Right hindlimb (tissue), 1 donor: ENCODE measurements at places on chromosomes 5 and 9.

- DNase-seq: peak; percentile 50
Measured at GRCh38 chr5:139646912-139647505, 1.1 kb upstream of the CXXC5 start.

GRCh38 chr9:92138157-92138959 lies 23.1 kb upstream of the SPTLC1 start:
- DNase-seq: peak; percentile 73

- DNase-seq: peak; percentile 17
Measured at GRCh38 chr5:1510631-1511030, 13.1 kb downstream of the LPCAT1 start.

- DNase-seq: no peak
Measured at GRCh38 chr5:133149345-133149744, 97.5 kb downstream of the HSPA4 start.

DNA sequence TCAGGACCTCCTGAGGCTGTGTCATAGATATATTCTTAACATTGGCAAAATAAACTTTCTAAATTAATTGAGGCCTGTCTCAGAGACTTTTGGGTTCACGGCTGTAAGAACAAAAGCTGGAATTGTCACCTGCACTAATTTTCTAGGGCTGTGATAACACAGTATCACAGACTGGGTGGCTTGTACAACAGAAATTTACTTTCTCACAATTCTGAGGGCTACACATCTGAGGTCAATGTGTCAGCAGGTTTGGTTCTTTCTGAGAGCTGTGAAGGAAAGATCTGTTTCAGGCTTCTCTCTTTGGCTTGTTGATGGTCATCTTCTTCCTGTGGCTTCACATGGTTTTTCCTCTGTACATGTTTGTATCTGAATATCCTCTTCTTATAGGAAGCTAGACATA lies 29.2 kb upstream of the NFIL3 start:
- DNase-seq: no peak

GRCh38 chr9:96498796-96499195 lies 48.8 kb downstream of the HABP4 start:
- DNase-seq: no peak

- no peak for DNase-seq
Measured at GRCh38 chr5:89582768-89583339, 699.9 kb upstream of the MEF2C start.

GRCh38 chr5:75831561-75831960 lies 114.3 kb upstream of the POC5 start:
- no peak for DNase-seq

GRCh38 chr9:98702835-98703380 lies 5.8 kb downstream of the GABBR2 start:
- DNase-seq: no peak

DNA sequence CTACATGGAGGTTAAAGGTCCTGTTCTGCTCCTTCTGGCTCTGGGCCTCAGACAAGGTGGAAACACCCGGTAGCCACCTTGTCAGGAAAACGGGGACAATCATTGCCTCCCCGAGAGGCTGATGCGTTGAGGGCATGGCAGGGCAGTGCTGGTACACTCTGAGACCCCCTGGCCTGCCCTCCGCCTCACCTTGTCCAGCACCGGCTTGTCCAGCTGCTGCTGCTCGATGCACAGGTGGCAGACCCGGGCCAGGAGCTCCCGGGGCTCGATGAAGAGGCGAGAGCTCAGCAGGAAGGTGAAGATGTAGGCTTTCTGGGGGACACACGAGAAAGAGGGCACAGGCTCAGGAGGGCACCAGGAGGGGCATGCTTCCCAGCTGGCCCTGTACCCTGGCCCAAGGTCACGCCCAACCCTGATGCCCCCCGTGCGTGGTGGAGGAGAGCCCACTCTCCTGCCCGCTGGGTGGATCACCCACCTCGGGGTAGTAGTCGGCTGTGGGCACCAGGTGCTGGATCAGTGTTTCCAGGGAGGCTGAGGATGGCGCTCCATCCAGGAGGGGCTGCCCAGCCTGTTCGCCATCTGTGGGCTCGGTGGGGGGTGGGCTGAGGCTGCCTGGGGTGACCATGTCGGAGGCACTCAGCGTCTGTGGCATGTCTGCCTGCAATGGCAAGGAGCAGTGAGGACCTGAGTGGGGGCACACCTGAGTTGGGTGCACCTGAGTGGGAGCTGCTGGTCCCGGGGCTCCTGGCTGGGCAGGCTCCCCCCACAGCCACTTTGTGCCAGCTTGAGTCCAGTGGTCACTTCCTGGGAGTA lies 66.0 kb upstream of the RNF130 start:
- DNase-seq: no peak

DNA sequence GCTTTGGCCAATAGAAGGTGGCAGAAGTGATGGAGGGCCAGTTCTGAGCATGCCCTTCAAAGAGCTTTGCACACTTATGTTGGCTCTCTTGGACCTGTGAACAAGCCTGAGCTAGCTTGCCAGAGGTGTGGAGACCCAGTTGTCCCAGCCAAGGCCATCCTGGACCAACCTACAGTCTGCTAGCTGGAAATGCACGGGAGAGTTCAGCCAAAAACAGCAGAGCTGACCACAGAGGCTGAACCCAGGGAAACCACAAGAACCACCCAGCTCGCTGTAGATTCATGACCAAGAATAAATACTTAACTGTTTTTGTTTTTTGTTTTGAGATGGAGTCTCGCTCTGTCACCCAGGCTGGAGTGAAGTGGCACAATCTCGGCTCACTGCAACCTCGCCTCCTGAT lies 65.4 kb upstream of the HAND1 start:
- no peak for DNase-seq

DNA sequence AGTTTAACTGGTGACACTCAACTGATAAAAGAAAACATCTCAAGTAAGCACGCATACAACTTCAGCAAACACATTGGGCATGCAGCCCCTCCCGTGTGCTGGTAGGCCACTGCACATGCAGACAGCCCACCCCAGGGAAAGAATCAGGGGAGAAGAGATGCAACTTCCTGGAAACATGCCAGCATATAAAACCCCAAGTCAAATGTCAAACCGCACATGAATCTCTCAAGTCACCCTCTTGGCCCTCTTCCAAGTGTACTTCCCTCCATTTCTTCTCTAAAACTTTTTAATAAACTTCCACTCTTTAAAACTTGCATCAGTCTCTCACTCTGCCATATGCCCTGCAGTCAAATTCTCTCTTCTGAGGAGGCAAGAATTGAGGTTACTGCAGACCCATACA lies 732.7 kb downstream of the SEMA5A start:
- no peak for DNase-seq

DNA sequence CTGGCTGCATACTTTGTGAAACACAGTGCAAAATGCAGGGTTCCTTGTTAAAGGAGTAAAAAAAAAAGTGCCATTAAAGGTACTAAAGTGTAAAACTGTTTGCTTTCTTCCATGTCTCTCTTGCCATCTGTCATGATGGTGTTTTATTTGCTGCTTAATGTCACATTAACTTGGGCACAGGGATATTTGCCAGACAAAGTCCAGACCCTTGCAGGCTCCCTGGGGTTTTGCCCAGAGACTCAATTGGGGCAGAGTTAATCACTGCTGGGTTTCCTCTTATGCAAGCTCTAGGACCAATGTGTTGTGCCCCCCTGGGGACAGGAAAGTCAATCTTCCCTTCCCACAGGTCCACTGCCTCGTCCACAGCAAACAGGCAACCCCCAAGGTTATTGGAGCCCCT lies 274.3 kb upstream of the SGCD start:
- no peak for DNase-seq

- no peak for DNase-seq
Measured at GRCh38 chr5:135490245-135491037, 38.3 kb upstream of the TIFAB start.

DNA sequence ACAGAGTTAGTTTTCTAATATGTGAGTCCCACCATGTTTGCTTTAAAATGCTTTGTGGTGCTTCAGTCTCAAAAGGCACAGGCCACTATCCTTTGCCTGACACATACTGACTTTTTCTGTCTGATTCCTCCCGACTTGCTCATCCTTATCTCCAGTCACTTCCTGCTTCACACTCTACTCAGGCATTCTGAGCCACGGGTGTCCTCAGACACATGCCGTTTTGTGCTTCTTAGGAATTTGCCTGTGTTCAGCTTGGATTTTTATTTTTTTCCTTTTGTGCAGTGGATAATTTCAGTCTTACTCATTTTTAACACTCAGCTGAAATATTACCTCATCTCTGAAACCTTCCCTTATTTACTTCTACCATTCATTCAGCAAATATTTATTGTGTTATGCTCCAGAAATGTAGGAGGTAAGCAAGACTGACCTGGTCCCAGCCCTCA lies 54.1 kb downstream of the MAN2A1 start:
- DNase-seq: no peak

- DNase-seq: no peak
Measured at GRCh38 chr5:100780376-100780870, 122.7 kb downstream of the ST8SIA4 start.

- DNase-seq: no peak
Measured at GRCh38 chr5:1207555-1207954, 6.2 kb downstream of the SLC6A19 start.

DNA sequence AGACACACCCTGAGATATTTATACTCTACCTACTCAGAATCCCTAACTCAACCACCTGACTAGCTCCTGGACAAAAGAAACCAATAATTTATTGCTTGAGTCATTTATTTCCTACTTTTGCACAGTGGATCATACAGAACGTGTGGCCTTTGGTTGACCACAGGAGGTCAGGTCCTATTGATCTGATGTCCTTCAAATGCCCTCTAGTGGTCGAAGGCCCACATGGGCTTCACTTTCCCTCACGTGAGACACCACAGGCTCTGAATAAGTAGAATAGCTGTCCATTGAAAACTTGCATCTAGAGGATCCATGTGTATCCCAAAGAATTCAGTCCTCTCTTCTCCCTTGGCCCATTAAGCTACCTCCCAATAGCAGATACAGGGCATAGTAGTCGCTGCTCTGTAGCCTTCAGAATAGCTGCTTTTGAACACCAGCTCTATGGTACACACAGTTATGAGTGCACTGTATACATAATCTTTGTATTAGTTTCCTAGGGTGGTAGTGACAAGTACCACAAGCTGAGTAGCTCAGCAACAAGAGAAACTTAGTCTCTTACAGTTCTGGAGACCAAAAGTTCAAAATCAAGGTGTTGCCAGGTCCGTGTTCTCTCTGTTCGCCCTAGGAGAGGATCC lies 177.6 kb upstream of the SMARCA2 start:
- DNase-seq: peak; percentile 45

GRCh38 chr5:119168401-119168800 lies 97.5 kb downstream of the DMXL1 start:
- DNase-seq: no peak

DNA sequence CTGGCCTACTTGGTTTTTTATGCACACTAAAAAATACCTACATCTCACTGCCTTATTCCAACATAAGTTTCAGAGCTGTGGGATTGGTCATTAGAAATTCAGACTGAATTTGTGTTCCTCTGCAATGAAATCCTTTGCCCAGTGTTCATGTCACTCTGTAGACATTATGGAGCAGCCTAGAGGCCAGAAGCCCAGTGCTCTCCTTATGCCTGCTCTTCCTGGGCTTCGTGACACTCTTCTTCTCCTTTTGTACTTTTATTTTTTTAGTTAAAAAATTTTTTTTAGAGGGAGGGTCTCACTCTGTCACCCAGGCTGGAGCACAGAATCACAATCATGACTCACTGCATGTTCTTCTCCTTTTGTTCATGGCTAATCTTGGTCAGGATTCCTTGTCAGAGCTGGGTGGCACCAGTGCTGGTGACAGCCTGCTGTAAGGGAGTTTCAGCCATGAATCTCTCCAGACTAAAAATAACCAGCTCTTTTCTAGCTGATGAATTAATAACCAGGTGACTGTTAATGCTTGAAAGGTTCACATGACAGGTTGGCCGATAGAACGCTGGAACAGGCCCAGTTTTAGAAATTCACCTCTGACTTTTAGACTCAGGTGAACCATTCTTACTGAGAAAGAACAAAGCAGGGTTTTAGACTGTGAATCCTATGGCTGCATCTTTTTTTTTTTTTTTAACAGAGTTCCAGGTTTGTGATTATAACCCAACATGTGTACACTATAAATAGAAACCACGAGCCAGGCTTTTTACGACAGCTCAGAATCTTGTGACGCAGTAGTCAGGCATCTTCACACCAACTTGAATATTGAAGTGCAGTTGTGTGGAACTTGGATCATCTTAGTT lies 34.1 kb upstream of the C5orf47 start:
- no peak for DNase-seq

DNA sequence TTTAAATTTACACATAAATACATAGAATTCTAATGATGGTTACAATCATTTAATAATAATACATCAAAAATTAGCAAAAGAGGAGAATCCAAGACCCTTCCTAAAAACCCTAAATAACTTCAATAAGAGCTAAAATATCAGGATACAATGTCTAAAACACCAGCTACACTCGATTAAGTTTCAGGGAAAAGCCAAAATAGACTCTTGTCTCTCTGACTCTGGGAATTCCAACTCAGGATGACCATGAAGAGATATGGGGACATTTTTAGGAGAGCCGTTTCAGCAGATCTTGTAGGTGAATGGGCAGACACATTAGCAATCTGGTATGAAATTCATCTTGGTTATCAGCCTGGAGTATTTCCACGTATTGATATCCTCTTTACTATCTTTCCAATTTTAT lies 193.3 kb upstream of the NR3C1 start:
- DNase-seq: no peak

- no peak for DNase-seq
Measured at GRCh38 chr5:1465117-1465516, 19.9 kb upstream of the SLC6A3 start.

DNA sequence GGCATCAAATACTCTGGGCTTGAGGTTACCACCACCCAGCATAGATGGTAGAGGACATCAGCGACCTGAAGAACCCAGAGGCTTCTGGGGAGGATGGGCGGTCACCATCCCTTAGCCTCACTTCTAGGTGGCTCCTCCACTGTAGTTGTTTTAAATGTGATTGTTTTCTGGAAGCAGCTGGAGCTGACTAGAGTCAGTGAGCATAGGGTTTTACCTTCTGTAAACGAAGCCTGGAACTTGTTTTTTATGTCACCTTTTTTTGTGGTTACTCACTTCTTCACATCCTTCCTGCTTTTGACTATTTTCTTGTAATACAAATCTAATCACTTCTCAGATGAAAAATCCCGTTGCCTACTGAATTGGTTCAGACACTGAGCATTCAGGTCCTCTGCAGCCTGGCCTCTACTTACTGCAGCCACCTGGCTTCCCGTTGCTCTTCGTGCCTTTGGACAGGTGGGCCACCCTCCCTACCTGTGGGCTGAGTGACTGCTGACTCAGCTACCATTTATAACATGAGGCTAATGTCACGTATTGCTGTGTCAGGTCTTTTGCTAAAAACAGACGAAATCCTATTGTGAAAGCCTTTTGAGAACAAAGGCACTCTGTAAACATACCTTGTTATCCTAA lies 167.8 kb downstream of the MAN2A1 start:
- DNase-seq: no peak

- DNase-seq: no peak
Measured at GRCh38 chr5:8864053-8864452, 681.8 kb downstream of the SEMA5A start.

DNA sequence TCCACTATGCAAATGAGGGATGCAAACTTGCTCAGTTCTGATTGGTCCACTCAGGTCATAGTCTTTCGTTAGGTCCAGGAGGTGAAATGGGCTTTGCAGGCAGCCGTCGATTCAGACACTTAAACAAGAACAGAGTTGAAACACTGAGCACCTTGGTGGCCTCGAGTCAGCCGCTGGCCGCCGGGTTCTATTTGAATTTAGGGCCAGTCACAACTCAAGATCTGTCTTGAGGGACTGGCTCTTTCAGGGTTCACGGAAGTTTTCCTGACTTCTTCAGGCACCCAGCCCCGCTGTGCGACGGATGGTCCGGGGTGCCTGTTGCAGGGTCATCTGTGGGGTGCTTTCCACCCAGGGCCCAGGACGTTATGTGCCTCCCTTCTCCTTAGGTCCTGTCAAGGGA lies 412.8 kb upstream of the IRX4 start:
- no peak for DNase-seq
